ENCODE measurements at places on chromosomes 4 and X. TPM values are rescaled to one million over a fixed set of nuclear protein-coding genes. Genes with fewer than 3 reads are reported as not detected.

DCAF4L1 gene
- not detected for polyA plus RNA-seq

KCNIP4 gene
- 4.0 TPM for polyA plus RNA-seq

SHROOM3 gene
- 30.9 TPM for polyA plus RNA-seq

PNMA6A gene
- polyA plus RNA-seq = 67.2 TPM

TCP11X2 gene
- polyA plus RNA-seq = 2.2 TPM

- DNase-seq = no peak
Observed at GRCh38 chrX:71615954-71616353, 2.4 kb downstream of the CXCR3 start.

SLIT2 gene
- 20.1 TPM for polyA plus RNA-seq

UGT2A1 gene
- not detected for polyA plus RNA-seq

- DNase-seq = no peak
Observed at GRCh38 chr4:40176602-40177001, 20.2 kb upstream of the RHOH start.

GRCh38 chr4:186471441-186471840, 83.9 kb downstream of the MTNR1A start:
- DNase-seq = no peak

- DNase-seq = no peak
Observed at GRCh38 chr4:19038231-19038630, 1016.7 kb upstream of the LCORL start.

DNA sequence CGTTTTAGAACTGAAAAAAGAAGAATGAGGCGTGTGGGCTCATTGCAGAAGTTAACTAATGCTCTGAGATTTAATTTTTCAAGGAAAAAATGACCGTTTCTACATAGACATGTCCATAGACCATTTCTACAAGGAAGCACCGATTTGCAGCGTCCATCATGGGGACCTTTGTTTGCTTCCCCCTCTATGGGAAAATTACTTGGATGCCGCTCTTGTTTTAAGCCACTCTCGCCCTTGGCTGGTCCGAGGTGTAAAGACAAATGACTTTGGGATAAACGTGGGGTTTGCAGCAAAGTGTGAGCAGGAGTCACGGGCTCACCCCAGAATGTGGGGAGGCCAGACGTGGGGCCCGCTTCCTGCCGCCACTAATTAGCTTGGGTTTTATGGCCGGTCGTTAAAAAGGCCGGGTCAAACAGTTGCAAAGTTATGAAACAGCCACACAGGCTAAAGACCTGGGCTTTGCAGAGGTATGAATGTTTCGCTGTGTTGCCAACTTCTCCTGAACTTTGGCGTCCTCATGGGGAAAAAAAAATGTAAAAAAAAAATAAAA, 235.9 kb downstream of the SHOX start:
- no peak for DNase-seq

- DNase-seq = peak; percentile 6
Observed at GRCh38 chr4:85860066-85860740, 385.3 kb downstream of the ARHGAP24 start.

- no peak for DNase-seq
Observed at GRCh38 chrX:129449148-129449547, 74.1 kb downstream of the SMARCA1 start.

GSX2 gene
- 0.19 TPM for polyA plus RNA-seq

DNA sequence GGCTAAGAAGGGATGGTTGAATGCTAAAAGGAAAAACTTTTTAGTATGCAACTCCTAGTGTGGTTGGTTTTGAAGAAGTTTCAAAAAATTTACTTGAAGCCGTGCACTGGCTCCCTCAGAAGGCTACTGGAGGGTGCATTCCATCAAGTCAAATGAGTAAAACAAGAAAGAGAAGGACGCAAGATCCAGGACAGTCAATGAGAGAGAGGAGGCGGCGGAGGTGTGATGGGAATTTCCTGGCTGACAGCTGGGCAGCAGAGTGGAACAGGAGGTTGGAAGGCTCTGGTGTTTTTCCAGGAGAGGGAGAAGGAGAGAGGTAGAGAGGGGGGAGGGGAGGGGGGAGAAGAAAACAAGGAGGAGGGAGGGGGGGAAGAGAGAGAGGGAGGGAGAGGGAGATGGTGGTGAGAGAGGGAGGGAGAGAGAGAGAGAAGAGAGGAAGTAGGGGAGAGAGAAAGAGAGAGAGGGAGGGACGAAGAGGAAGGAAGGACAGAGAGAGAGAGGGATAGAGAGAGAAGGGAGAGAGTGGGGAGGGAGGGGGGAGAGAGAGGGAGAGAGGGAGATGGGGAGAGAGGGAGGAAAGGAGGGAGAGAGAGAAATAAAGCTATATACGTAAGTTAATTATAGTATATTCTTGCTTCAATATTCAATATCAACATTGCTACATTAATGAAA, 126.4 kb downstream of the SH3KBP1 start:
- DNase-seq = no peak

DNA sequence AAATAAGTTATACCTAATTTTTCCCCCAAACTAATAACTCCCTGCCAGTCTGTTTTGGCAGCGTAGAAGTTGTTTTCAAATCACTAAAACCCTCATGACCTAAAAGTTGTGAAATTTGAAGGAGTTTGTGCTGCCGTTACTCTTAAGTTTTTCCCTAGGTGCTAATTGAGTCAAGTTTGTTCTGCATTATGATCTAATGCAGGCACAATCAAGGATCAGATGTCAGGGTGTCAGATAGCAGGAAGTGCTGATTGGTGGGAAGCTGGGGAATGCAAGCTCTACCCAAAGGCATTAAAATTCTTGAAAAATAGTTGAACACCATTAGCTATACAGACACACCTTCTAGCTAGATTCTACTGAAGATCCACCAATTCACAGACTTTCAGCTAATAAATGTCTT, 51.9 kb downstream of the ARX start:
- no peak for DNase-seq

DNA sequence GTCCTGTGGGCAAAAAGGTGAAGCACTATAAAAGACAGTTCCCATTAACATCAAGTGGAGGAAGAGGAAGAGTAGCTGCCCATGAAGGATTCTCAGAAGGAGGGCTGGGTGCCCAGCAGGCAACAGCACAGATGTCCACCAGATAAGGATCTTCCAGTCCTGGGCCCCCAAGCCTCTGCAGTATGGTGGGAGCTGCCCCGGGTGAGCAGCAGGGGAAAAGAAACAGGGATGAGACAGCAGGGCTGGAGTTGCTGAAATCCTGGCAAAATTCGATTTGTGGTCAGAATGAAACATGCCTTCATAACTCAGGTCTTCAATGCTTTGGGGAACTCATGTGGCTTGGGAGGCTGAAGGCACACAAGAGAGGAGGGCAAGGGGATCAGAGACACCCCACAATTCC, 94.6 kb downstream of the RASL11B start:
- no peak for DNase-seq

ALPK1 gene
- 0.85 TPM for polyA plus RNA-seq

DNA sequence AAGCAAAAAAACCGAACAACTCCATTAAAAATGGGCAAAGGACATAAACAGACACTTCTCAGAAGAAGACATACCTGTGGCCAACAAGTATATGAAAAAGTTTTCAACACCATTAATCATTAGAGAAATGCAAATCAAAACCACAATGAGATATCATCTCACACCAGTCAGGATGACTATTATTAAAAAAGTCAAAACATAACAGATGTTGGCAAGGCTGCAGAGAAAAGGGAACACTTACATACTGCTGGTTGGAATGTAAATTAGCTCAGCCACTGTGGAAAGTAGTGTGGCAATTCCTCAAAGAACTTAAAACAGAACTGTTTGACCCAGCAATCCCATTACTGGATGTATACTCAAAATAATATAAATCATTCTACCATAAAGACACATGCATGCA, 436.3 kb downstream of the KLHL13 start:
- DNase-seq = no peak

- no peak for DNase-seq
Observed at GRCh38 chrX:15808254-15808653, 18.0 kb downstream of the ZRSR2 start.

DNA sequence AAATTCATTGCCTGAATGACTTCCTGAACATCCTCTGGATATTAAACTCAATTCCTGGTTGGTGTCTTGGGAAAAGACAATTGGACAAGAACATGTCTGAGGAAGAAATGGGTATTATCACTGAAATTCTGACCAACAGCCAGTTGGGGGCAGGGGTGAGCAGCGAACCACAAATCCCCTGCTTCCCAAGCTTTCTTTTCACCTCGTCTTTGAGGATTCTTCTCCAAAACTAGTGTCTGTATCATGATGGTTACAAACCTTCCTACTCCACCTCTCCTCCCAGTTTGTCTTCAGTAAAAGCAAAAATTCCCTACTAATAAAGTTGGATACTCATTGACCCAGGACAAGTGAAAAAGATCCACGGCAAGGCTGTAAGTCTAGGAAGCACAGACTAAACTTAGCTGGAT, 48.3 kb upstream of the WDR1 start:
- DNase-seq = peak; percentile 17

DNA sequence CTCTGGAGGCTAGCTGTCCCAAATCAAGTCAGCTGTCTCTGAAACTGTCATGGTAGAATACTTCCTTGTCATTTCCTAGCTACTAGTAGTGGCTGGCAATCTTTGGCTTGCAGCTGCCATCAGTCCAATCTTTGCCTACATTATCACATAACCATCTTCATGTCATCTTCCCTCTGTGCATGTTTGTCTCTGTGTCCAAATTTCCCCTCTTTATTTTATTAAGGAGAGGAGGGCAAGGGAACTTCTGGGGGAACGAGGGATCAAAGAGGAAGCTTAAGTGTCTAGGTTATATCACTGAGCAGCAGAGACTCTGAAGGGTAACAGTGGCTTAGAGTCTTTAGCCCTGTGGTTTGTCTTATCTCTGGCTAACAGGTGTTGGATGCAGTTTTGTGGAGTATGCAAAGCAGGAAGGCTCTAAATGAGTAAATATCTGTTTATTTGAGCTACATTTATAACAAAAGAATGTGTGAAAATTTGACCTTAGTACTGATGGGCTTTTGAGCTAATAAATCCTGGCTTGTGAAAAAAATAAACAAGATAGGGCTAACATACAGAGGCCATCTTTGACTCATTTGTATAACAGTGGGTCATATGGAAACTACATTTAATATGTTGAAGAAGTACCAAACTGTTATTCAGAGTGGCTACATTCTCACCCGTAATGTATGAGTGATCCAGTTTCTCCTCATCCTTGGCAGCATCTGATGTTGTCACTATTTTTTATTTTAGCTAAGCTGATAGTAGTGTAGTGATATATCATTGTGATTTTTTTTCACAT, 49.4 kb upstream of the ENOX2 start:
- DNase-seq = no peak

GRCh38 chr4:7734651-7735260, 204.9 kb downstream of the AFAP1 start:
- no peak for DNase-seq

LINC00632 gene
- 3.9 TPM for polyA plus RNA-seq

PAGE4 gene
- not detected for polyA plus RNA-seq

DNA sequence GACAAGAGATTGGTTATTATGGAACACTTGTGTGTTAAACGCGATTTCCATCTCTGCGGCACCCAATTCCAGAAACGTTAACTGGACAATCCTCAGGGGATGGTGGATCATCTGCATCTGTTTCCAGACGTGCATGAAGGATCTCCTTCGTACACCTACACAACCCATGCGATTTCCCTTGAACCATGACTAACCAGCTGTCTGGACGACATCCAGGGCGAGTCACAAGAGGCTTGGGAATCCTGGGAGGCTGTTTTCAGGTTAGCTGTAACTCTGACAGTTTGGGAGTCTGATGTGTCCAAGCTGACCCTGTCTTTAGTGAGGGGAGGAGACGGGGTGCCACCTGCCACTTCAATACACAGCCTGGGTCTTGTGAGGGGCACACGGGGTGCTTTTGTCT, 84.5 kb downstream of the GATB start:
- DNase-seq = no peak

GRCh38 chr4:56821381-56822243, at the start of gene SPINK2:
Gene SPINK2 (minus strand): TSS chr4:56821701. CDS start chr4:56821662, 39 bp downstream.
- peak; percentile 60 for DNase-seq

DNA sequence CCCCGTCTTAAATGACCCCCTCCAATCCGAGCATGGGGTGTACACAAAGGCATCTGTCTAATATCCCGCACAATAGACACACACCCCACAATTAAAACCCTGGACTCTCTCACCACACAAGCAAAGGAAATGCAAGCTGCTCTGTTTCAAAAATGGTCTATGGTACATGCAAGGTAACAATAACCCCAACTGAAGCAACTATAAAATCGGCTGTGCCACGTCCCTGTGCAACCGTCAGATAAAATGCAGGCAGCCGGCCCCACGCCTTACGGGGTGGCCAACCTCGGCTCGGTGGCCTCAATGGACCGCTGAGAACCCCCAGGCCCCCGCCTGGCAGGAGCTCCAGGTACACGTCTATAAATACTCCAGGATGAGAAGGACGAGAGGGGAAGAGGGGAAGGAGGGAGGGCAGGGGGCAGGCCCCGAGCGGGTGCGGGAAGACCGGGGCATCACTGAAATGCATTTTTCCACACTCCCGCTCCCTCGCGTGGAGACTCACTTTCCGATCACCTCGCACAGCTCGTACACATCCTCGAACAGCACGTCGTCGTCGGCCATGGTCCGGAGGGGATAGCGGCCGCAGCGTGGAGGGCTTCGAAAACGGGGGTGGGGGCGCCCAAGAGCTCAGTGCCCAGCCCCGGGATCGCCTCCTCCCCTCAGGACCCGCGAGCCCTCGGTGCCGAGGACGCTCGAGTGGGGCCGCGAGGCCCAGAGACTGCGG, 763 bp downstream of the CASK start:
- DNase-seq = peak; percentile 65

TMPRSS11A gene
- not detected for polyA plus RNA-seq

GRCh38 chr4:2933566-2934076, 29.6 kb downstream of the NOP14 start:
- no peak for DNase-seq

CORIN gene
- not detected for polyA plus RNA-seq

MED12 gene
- polyA plus RNA-seq = 38.0 TPM

GRCh38 chr4:74418063-74418670, 26.8 kb upstream of the AREG start:
- DNase-seq = no peak

DNA sequence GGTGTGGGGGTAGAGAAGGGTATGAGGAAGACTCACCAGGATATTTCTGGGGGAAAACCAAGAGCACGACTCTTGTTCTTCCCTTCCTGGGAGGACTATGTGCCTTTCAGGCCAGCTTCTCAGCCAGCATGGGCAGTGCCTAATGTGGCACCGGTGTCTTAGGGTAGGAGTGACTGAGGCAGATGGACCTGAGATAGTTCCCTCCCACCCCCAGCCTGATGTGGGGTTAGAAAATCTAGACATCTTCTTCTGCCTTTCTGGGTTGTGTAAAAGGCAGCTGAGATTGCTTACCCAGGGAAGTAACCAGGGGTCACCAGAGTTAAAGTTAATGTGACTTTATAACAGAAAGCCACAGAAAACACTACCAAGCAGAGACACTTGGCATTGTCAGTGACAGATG, 127.3 kb downstream of the TMA16 start:
- no peak for DNase-seq

NXF3 gene
- polyA plus RNA-seq = not detected
